Brain microvascular endothelial cell (primary cell): ENCODE measurements at places on chromosomes 16 and 17.

- no peak for DNase-seq
These were observed 33.1 kb downstream of the SMARCE1 start for GRCh38 chr17:40614431-40615067.

DNA sequence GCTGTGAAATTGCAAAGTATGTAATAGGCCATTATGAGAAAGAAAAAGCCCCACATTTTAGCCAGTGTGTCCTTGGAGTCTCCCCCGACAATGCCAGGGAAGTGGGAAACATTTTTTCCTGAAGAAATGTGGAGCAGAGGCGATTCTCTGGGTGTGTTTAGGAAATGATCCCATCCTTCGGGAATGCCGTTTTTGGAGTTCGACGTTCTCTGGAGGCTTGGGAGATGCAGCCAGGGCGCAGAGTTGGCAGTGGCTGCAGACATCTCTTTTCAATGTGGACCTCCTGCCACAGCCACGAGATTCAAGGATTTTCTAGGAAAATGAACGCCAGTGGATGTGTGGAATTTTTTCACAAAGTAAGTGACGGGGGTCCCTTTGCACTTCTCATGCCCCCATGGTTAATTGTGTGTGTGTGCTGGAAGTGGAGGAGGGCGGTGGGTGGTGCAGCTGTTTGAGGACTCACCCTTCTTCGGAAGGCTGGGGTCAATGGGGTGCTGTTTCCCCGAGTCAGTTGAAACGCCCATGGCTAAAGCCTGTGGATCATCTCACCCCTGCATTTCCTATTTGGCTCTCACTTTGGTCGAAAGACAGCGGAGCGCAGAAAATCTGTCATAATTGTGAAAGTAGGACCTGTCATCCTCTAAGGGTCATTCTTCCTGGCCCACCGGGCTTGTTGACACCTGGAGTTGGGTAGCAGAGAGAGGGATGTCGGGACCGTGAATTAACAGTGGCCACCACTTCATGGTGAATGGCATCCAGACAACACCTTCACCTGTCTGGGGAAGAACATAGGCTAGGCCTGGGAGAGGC lies 73.2 kb downstream of the CMIP start:
- DNase-seq, result no peak

DNA sequence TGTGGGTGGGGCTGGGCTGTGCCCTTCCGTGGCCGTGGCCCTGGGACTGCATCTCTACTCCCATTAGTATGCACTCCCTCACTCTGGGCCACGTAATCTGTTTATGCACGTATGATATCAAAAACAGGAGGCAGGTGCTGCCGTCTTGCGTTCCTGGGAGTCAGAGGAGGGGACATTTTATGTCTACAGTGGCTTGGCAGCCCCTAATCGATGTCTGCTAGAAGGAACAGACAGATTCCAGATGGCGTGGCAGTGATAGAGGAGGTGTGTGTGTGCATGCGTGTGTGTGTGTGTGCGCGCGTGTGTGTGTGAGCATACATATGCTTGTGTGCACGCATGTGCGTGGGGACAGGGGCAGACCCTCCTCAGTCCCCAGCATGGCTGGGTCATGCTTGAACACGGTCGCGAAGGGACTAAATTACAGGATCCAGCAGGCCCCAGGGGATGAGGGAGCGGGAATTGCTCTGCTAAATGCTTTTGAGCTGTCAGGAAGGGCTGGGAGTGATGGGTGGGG lies 44.7 kb downstream of the SREBF1 start:
- DNase-seq, result no peak

DNA sequence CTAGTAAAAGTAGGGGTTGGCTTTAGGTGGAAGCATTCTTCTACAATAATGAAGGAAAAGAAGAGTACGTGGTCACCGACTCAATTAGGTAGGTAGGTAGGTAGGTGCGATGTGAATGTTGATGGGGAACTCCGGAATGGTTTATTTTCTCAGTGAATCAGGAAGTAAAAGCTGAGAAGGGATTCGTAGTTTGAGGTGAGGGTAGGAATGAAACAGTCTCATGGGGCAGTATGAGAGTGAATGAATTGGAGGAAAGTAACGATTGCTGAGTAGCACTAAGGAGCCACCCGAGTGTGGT lies 13.9 kb downstream of the PER1 start:
- DNase-seq, result no peak
